ENCODE measurements at places on chromosomes 5 and 9.
A peak's percentile ranks its signal among the peaks of the same experiment; 100 is the strongest.

GRCh38 chr9:4740388-4740637 lies 689 bp downstream of the AK3 start:
- DNase-seq = no peak

DNA sequence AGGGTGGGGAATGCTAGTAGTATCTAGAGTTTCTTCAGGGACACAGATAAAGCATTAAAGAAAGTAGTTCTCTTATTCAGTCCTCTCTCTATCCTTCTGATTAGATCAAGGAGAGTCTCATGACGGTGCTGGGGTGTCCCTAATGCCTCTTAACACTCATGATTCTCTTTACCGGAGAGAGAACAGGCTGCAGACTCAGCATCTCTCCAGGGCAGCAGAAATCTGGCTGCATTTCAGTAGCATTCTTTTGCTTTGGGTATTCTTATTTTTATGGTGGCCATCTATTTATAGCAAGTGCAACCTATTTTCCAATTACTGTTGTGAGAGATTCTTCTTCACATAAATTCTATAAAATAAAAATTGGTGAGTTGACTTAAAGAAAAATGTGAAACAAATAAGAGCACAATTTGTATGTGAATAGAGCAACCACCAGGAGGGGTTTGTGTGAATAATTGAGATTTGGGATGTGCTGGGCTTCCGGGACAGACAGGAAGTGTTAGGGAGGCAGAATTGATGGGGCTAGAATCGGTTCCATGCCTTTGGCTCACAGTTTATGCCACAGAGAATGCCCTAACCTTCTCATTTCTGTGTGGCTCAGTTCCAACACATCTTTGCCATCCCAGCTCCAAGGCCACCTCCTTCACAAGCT lies 23.8 kb upstream of the BOD1 start:
- DNase-seq = no peak

GRCh38 chr5:133967698-133968203 lies 674 bp downstream of the C5orf15 start:
- no peak for DNase-seq

- no peak for DNase-seq
These were observed 656.3 kb downstream of the ANXA1 start for GRCh38 chr9:73807952-73808351.

DNA sequence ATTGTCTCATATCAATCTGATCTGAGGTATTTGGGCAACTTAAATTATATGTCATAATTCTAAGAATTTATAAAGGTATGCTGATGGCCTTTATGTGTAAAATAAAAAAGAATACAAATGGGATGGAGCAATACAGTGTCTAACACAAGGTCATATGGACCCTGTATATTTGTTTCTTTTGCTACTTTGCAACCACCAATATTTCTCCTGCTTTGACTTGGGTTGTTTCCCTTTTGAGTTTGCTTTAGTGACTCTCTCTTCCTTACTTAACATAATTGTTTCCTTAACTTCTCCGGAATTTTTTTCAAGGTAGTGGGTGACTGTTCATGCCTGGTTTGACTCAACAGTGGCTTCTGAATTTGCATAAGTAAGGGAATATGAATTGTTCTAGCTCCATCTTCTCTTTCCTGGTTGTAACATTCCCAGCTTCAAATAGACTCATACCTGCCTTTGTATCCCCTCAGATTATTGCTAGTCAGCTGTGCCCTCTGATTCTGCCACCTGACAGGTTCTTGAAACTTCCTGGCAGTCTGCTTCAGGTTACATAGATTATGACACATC lies 30.2 kb upstream of the ANXA1 start:
- DNase-seq = no peak

- no peak for DNase-seq
These were observed 21.2 kb downstream of the UBE2QL1 start for GRCh38 chr5:6469836-6470235.

GRCh38 chr9:19186232-19186631 lies 44.3 kb upstream of the DENND4C start:
- no peak for DNase-seq

GRCh38 chr5:157390133-157390532 lies 69.9 kb upstream of the NIPAL4 start:
- DNase-seq = no peak

GRCh38 chr5:177183142-177183541 lies 49.6 kb downstream of the NSD1 start:
- no peak for DNase-seq

- no peak for DNase-seq
These were observed 215.7 kb downstream of the PAX5 start for GRCh38 chr9:36818242-36818938.

GRCh38 chr9:77426712-77427111 lies 221.4 kb downstream of the GNA14 start:
- no peak for DNase-seq

DNA sequence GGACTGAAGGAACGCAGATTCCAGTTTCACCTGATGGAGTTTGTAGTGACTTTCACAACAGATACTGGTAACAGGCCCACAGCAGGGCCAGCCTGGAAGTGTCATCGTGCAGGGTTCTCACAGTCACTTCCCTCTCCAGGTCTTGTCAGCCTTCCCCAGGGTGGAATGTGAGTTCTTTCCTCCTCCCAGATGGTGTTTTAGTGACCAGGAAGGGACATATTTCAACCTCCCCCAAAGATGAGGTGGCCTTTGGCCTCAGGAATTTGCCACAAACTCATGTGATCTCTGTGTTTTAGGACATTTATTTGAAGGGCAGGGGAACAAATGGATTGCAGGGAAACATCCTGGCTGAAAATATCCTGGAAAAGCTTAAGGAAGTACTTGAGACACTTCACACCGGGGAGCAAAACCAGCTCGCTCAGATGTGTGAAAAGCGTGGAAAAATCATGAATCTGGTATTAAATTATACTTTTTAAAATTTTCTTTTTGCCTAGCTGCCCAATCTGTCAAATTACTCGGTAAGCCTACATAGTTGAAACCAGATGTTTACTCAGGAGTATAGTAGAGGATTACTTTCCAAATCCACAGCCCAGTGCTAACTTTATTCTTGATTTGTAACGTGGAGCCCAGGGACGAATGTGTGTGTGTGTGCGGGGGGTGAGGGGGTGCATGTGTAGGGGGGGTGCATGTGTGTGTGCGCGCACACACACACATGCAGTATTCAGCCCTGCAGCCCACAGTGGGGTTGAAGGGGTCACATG lies 66.8 kb downstream of the PTPDC1 start:
- DNase-seq = no peak

- DNase-seq = no peak
These were observed 1203.4 kb upstream of the DMAC1 start for GRCh38 chr9:9002826-9003583.

GRCh38 chr9:78973907-78974306 lies 597.9 kb upstream of the TLE4 start:
- DNase-seq = no peak

GRCh38 chr9:127968042-127968441 lies 12.7 kb downstream of the EEIG1 start:
- peak; percentile 21 for DNase-seq

- no peak for DNase-seq
These were observed 12.2 kb downstream of the AKNA start for GRCh38 chr9:114375386-114376175.

- no peak for DNase-seq
These were observed 19.5 kb downstream of the ACTL7B start for GRCh38 chr9:108836319-108836718.

GRCh38 chr5:171275841-171276544 lies 33.1 kb upstream of the TLX3 start:
- DNase-seq = no peak

DNA sequence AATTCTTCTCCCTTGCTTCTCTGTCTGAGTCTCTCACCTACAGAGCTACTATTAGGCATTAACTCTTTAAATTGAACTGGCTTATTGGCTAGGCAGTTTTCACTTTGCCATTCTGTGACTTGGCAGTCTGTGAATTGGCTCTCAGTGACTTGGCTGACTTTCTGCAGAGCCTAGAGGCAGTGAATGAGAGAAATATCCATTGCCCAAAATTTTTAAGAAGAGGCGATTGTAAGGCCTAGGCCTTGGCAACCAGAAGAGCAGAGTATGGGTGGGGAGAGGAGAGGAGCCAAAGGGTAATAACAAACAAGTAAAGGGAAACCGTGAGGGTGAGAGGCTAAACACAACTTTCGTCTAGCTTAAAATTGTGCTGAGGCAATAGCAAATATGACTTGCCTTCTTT lies 176.7 kb downstream of the PRR16 start:
- DNase-seq = no peak

Measured in stimulated activated CD8-positive, alpha-beta memory T cell treated with anti-CD3 and anti-CD28 coated beads, Interleukin-7, amount 100 ng/mL, for 4 hours (primary cell).